Lung microvascular endothelial cell (primary cell): ENCODE measurements at places on chromosomes 5 and 9.
A peak's percentile ranks its signal among the peaks of the same experiment; 100 is the strongest.

DNA sequence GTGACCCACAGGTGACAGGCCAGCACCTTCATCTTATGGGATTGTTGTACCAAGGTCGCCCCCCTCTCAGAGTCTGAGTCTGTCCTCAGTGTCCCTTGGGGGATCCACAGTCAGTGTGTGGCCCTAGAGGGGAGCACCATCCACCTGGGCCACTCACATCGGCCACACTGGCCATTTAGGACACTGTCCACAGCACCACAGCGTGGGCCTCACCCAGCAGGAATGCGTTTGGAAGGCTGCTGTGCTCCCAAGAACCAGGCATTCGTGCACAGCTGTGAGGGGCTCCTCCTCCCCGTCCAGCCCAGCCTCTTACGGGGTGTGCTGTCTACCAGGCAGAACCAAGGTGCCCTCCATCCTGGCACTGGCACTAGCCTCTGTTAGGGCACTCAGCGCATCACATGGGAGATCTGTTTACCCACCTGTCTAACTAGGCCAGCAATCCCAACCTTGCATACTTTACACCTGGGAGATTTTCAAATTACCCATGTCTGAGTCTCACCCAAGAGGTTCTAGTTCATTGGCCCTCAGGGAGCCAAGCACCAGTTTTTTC is 24.5 kb upstream of the UBE2QL1 start:
- no peak for DNase-seq

- DNase-seq = no peak
These were observed 47.3 kb downstream of the PFDN1 start for GRCh38 chr5:140255460-140256157.

GRCh38 chr5:139132515-139132914 is 65.7 kb downstream of the SIL1 start:
- DNase-seq = no peak

DNA sequence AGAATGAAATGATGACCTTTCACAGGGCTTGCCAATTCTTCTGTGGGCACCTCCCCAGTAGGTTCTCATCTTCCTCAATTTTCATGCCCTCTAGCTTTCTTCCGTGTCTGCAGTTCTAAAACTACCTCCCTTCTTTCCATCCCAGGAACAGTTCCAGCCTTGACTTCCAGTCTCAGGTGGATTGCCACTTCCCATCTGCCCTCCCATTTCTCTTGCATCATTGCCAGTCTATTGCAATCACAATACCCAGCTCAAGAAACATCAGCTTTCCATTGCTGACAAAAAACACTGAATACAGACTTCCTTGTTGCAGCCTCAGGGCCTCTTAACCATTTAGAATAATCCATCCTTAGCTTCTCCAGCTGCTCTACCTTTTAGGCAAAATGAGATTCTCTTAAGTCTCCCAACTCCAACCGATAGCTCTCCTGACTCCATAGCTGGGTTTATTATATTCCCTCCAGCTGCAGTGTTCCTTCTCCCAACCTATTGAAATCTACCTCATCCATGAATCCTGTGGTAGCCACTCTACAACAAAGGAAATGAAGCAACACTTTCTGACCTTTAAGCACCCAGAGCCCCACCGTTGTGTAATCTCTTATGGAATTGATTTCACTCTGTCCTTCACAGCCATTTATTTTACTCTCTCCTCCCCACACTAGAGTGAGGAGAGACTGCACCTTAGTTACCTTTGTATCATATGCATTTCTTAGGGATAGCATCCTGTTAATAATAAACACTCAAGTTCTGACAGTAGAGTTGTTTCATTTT is 75.6 kb upstream of the PCA3 start:
- DNase-seq = peak; percentile 47
